ENCODE measurements at places on chromosomes 5 and 9. TPM values are rescaled to one million over a fixed set of nuclear protein-coding genes. Genes with fewer than 3 reads are reported as not detected.
A peak's percentile ranks its signal among the peaks of the same experiment; 100 is the strongest.

Gene LYSMD3
- 25.5 TPM for total RNA-seq

DNA sequence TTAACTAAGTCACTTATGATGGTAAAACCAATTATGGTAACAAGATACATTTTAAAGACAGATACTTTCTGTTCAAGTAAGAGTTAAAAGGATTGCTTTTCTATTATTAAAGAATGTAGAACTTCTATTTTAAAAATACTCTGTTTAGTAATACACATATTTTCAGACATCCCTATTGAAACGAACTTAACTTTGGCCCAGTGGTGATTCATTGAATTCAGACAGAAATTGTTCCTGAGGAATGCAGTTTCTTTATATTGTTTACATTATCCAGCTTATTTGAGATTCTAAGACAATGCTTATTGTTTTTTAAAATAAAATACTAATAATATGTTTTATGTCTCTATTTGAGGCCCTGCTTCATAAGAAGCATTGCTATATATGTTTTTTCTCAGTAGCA is 816.4 kb downstream of the SEMA5A start:
- DNase-seq, result no peak

- no peak for DNase-seq
Measured at GRCh38 chr5:73232266-73233041, 59.5 kb downstream of the TMEM174 start.

Gene FSTL4
- total RNA-seq, result 1.4 TPM

- DNase-seq, result no peak
Measured at GRCh38 chr9:123326662-123327093, 29.3 kb upstream of the CRB2 start.

DNA sequence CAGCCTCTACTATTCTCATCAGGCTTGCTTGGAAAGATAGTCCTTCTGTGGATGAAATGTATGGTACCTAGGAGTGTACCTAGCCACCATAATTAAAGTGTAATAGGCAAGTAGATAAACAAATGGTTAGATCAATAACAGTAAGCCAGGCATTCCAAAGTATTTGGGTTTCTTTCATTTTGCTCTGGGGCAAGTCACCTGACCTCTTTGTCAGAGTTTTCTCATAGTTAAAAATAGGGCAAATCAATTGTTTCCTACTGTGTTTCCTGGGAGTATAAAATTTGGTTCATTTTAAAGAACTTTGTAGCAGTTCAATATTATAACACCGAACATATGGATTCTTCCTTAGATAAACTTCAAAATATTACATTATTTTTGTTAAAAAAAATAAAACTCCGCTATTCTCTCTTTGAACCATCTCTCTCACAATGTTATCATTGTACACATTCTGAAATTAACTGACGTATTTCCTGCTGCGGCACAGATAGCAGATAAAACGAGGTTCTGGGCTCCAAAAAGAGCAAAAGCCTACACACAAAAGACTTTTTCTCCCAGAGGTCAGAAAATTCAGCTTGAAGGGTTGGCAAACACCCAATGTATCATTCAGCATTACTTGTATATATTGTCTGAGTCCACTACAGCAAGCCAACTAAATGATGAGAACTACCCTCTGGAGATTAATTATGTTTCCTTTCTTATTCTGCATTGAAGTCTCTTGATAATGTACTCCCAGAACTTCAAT is 267.9 kb downstream of the COX7C start:
- DNase-seq, result no peak

GRCh38 chr5:68803881-68804319 is 289.9 kb upstream of the SLC30A5 start:
- no peak for DNase-seq

DNA sequence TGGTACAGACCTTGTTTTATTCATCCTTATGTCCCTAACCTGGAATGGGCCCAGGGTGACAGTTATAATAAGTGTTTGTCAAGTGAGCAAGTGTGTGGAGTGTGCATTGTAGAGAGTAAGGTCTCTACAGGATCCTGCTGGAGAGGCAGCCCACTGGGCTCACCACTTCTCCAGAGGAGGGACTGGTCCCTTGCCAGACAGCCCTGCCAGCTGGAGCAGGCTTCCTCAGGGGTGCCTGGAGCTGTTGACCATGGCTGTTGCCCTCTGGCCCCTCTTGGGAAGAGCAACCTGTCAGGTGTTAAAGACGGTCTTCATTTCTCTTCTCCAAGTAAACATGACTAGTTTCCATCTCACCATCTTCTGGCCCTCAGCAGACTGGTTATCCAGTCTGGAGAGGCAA is 20.0 kb downstream of the IRF1 start:
- no peak for DNase-seq

GRCh38 chr5:90921418-90921973 is 362.9 kb downstream of the ADGRV1 start:
- peak; percentile 76 for DNase-seq

DNA sequence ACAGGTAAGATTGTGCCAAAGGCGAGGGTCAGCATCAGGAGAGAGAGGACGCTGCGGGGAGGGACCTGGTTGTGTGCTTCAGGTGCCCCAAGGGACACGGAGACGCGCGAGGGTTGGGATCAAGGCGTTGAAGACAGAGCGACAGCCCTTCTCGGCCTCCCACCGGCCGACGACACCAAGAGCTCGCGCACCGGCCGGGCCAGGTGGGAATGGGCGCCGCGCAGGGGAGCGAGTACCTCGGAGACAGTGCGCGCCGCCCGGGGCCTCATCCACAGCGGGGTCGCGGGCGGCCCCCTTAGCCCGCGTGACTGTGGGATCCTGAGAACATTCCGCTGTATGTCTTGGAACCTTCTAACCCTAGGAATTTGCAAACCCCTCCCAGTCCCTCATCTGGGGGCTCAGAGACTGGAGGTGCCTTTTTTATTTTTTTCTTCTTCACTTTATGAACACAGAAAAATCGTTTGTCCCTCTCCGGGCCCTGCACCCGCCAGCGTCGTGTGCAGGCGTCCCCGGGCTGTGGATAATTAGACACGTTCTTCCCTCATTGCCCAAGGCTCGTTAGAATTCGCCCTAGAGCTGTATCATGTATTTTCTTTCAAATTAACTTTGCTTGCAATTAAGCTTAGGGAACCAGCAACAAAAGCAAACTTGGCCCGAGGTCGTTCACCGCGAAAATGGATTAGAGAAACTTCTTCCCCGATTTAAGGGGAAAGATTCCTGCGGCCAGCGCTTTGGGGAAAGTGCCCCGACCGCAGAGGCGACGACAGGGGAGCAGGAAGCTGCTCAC is 4.8 kb downstream of the FOXE1 start:
- no peak for DNase-seq

Gene ANGPTL2
- total RNA-seq, result 14.7 TPM

Gene GKAP1
- 12.0 TPM for total RNA-seq

Gene SPATA31C1
- total RNA-seq, result 1.2 TPM

Gene KIF24
- 2.6 TPM for total RNA-seq

Gene LIX1
- 4.8 TPM for total RNA-seq

Gene ELOVL7
- 1.9 TPM for total RNA-seq

DNA sequence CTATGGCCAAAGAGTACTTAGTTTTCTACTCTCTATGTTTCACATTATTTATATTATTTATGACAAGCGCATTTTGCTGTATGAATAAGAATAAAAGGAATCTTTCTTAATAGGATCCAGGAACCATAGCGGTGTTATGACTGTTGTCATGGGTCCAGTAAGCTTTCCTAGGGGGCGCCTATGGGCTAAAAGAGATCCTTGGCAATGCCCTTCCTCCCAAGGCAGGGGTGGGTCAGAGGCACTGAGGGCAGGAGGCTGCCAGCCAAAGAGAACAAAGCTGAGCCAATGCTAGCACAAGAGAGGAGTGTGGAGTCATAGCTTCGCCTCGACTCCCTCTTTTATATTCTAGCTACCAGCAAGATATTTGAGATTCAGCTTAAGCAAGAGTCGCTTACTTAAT is 98.4 kb upstream of the GNAQ start:
- DNase-seq, result peak; percentile 32

Gene SPACA9
- 3.1 TPM for total RNA-seq

Gene DRD1
- total RNA-seq, result 2.4 TPM

Gene PDZD2
- 5.5 TPM for total RNA-seq

Gene ATOSB
- total RNA-seq, result 10.8 TPM

DNA sequence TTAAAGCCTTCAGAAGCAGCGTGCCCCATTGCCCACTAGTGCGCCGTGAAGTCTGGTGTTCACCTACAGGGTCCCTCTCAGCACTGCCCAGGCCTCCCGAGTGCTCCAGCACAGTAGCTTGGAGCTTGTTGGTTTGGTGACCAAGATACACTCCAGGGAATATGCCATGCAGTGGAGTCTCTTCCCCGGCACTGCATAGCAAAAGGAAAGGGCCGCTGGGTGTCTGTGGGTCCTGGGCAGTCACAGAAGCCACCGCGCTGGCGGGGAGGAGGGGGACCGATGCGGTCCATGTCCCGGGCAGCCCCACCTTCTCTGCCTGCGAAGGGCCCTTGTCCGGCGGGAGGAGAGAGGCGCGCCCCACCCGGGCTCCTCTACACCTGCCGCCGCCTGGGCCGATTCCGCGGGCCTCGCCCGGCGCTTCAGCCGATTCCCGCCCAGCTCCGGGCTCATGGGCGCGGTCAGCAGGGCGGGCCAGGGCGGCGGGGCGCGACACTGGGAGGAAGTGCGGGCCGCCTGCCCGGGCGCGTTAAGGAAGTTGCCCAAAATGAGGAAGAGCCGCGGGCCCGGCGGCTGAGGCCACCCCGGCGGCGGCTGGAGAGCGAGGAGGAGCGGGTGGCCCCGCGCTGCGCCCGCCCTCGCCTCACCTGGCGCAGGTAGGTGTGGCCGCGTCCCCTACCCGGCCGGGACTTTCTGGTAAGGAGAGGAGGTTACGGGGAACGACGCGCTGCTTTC is at the start of gene SYK:
SYK (plus strand) TSS at position 579 of the 732 bp plus-strand sequence. CDS start 42,080 bp downstream, outside the sequence.
- DNase-seq, result peak; percentile 34

GRCh38 chr5:5046680-5047502 is 93.2 kb upstream of the ADAMTS16 start:
- no peak for DNase-seq

DNA sequence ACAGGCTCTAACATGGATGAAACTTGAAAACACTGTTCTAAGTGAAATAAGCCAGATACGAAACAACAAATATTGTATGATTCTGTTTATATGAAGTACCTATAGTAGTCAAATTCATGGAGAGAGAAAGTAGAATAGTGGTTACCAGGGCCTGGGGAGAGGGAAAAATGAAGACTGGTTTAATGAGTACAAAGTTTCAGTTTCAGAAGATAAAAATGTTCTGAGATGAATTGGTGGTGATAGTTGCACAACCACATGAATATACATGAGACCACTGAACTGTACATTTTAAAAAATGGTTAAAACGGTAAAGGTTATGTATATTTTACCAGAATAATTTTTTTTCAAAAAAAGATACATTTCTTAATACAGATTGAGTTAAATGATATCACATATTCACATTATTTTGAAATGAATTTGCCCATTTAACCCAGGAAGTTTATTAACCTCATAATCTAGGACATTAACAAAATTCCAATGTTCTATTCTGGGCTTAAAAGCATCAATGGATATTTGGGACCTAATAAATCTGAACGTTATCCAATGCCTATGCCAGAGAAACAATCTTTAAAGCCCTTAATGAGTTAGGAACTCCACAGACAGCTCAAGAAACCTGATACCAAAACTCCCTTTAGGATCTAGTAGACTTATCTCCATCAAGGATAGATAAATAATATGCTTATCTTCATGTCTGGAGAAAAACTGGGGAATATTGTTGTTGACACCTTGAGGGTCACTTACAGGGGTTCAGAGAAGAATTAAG is 521.3 kb downstream of the EFNA5 start:
- peak; percentile 37 for DNase-seq

GRCh38 chr5:14547666-14548065 is 33.9 kb upstream of the OTULINL start:
- no peak for DNase-seq

GRCh38 chr9:35956651-35957050 is 1.3 kb downstream of the OR2S2 start:
- DNase-seq, result no peak

DNA sequence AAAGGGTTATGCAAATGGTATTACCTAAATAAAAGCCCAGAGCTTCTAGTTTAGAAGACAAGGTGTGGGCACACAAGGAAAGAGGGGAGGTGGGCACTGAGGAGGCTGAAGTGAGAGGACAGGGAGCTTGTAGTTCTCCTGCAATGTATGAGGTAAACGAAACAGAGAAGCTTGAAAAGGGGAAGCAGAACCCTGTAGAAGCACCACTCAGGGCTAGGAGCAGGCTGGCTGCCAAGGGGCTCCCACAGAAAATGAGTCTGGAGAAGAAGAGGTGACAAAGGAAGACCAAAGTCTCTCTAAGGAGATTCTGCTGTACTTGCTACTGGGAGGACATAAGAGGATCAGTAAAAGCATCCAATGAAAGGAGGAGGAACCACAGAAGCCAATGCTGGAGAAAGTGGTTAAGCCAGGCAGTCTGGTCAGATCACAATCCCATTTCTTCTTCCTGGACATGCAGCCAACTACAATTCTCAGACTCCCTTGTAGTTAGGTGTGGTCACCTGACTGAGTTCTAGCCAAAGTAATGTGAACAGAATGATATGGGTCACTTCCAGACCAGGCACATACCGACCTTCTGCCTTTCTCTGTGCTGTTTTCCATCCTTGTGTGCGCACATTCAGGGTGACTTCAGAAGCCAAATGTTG is 174.5 kb upstream of the MAP3K1 start:
- DNase-seq, result no peak

Gene PLAC8L1
- not detected for total RNA-seq

Gene ESM1
- 13.7 TPM for total RNA-seq

- DNase-seq, result no peak
Measured at GRCh38 chr9:132260846-132261245, 93.9 kb downstream of the SETX start.

GRCh38 chr9:109328978-109329637 is 8.2 kb upstream of the EPB41L4B start:
- DNase-seq, result peak; percentile 86

GRCh38 chr9:20854444-20854843 is 170.4 kb downstream of the FOCAD start:
- DNase-seq, result peak; percentile 5
